ENCODE measurements at places on chromosomes 7 and 10.

DNA sequence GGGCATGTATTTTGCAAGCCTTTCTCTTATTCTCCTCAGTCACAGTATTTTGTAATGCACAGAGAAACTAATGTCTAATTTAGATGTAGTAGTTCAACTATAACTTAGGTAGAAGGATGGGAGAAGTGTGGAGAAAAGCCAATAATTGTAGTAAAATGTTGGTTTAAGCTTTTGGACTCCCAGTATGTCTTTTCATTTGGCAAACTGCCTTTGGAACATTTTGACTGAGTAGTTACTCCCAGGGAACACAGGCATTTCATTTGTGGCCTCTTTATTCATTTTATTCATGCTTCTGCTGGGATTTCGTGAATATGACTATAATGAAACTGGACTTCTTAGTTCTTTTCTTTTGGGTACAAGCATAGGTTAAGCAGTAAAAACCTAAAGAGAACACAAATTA, 79.0 kb downstream of the EXOC4 start:
- DNase-seq, result no peak

DNA sequence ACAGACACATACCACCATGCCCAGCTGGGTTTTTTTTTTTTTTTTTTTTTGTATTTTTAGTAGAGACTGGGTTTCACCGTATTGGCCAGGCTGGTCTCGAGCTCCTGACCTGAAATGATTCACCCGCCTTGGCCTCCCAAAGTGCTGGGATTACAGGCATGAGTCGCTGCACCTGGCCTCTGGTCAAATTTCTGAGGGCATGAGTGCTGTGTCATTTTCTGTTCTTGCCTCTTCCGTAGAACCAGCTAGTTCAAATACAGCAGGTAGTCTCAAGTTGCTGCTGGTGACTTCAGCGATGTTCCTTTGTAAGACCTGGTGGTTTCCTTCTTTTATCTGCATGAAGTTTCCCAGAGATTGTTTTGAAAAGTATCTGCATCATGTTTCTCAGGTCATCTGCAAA, 134.8 kb upstream of the SHH start:
- DNase-seq, result no peak

DNA sequence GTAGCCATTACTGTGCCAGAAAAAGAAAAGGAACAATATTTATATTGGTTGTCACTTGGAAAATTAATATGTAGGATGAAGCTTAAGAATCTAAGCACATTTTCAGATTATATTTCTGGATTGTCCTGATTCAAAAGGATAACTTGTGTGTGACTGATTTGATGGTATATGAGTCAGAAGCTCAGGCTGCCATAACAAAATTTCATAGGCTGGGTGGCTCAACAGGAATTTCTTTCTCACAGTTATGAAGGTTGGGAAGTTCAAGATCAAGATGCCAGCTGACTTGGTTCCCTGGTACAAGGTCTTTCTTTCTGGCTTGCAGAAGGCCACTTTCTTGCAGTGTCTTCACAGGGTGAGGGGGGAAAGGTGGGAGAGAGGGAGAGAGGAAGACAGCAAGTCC, 108.5 kb downstream of the ST7 start:
- DNase-seq, result no peak

DNA sequence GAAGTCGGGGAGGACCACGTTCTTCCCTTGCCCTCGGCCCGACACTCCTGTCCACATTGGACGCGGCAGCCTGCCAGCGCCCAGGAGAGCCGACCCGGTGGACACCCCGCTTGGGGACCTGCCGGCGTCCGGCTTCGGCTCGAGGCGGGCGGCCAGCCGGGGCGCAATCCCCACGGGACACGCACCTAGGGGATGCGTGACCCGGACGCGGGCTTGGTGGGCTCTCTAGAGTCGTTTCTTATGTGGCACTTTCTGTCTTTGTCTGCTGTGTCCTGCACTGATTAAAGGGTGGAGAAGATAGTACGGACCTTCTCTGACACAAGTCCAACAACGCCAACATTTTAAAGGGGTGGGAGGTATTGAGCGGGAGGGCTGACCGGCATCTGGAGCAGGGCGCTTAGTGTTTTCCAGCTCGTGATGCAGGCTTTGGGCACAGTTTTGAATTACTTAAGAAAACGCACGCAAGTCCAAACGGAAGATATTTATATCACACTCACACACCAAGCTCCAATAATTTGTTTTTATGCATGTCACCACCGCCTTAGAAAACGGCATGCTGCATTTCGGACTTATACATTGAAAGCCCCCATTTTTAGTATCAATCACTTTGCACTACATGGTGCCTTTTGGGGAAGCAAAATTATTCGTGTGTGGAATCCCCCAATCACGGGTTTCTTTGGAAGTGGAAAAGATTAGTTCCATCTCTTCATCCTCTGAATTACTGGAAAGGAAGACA, 3.9 kb upstream of the SPAG6 start:
- DNase-seq, result no peak

- no peak for DNase-seq
Observed at GRCh38 chr10:75295868-75296441, 60.2 kb upstream of the COMTD1 start.

DNA sequence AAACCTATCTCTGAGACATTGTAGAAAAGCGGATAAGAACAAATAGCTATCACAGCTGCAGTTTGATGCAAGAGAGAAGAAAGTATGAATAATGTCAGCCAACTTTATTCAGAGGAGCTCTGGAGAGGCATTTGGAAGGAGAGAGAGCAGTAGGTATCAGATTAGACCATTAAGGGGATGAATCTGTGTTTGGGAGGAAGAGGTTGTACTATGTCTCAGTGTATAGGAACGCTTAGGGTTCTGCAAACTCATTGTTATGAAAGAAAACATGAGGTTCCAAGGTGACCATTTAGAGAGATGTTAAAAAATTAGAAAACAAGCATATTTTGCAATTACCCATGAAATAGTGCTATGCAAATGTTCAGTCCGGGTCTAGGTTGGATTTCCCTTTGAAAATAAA, 207.5 kb upstream of the GNAI1 start:
- no peak for DNase-seq

DNA sequence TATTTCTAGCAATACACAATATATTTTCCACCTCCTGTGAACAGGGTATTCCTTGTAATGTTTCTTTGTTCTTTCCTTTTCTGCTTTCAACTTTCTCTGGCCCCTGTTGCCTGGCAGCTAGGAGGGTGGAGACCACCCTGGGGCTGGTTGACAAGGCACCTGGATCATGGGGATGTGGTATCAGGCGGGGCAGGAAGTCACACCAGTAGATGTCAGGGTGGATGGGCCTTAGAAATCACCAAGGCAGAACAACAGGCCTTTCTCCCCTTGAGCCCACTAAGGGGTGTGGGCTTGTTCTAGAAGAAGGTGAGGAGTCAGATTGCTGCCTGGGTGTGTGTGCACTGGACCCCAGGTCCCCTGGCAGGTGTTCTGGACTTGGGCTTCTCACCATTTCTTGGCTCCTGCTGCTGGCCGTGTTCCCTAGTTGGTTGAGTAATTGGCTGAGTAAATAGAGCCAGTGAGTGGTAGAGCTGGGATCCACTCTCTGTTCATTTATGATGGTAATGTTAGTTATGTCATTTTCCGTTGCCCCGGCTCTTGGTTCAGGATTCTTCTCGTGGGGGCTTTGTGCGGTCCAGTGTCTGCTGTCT, 24.9 kb downstream of the ZNF783 start:
- no peak for DNase-seq

DNA sequence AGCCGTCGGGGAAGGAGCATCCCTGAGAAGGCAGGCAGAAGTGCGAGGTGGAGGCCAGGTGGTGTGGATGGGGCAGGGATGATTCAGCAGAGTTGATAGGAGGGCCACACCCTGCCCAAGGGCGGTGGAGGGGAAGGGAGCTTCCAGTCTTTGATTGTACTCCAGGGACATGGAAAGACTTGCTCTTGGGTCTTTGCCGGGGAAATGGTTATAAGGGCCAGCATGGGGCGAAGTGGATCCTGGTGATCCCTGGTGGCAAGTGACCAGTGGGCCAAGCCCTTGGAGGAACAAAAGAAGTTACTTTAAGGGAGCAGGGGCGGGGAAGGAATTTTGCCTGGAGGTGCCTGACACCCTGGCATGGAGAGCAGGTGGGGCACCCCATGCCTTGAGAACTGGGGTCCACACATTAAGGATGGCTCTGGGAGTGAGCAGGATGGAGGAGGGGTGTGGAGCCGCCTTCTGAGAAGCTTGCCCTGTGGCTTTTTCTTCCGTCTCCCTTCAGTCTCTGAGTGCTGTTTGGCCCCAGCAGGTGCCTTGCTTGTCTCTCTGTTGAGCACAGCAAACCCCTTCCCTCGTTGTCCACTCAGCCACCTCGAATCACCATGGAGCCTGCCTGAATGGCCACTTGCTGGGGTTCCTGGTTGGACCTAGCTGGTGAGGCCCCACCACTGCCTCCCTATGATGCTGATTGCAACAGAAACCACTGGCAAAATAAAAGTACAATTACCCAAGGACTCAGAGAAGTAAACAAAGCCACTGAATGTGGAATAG, 83.9 kb downstream of the RAMP3 start:
- DNase-seq, result no peak

DNA sequence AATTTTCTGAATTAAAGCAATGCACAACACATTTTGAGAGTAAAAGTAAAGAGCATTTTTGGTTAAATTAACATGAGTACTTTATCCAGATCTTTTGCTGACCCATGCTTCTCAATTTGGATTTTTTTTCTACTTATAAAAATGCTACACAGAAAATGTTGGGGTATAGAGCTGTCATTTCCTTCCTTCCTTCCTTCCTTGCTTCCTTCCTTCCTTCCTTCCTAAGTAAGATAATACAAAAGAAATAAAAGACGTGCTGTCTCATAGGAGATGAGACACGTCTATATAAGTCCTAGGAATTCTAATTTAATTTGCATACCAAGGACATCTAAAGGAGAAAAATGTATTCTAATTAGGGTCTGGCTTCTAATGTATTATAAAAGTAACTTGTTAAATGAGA, 31.0 kb upstream of the CAV2 start:
- no peak for DNase-seq

- DNase-seq, result no peak
Observed at GRCh38 chr7:69862413-69863064, 264.3 kb downstream of the AUTS2 start.

GRCh38 chr10:112805701-112806100, 144.3 kb upstream of the TCF7L2 start:
- DNase-seq, result no peak

GRCh38 chr7:126303926-126304325, 948.8 kb downstream of the GRM8 start:
- DNase-seq, result no peak

DNA sequence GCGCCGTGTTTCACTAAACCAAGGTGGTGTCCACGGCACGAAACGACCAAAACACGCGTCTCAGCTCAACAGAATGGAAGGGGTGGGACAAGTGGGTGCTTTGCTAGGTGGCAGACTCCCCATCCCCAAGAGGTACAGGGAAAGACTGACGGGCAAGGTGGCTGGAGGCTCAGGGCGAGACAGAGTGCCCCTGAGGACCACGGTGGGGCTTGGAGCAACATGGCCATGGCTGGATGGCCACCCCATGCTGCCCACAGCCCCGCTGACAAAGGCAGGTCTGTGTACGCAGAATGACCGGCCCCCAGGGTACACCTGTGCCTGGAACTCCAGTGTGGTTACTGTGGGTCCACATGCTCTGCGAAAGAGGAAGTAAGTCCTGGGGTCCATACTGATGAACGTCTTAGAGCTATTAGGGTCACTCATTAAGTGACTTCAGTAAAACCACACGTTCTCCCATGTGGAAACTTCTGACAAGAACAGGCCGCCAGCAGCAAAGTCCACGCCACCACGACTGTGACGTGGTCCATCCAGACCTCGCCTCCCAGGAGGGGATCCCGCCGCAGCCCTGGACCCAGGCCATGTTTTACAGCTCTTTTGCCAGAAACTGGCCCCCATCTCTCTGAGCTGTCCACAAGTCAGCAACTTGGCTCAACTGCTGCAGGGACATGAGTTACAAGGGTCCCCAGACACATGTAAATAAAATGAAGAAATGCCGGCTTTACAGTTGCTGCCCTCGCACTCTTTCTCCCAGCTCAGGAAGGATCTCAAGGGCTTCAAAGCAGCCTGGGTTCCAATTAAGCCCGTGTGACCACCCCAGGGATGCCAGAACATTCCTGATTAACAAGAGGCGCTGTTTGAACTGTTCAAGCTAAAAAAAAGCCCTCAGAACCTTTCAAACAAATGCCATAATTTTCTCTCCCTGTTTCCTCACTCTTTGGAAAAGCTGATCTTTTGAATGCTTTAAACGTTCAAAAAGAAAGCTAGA, 66.8 kb downstream of the MAD1L1 start:
- no peak for DNase-seq

DNA sequence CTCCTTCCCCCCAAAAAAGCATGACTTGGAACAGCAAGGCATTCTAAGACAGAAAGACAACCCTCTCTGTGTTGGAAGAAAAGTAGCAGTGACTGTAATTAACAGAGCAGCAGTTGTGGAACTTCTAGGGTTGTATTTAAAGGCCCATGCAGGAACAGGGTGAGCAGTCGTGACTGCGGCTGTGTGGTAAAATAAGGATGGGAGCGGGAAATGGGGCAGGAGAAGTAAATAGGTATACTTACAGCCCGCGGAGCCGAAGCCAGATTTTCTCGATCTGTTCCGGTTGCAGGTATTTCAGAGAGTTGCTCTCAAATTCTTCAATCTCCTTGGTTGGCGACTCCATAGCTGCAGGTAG, 179 bp downstream of the PDE1C start:
- no peak for DNase-seq

GRCh38 chr7:44112997-44113763, 9.0 kb downstream of the AEBP1 start:
- DNase-seq, result no peak

DNA sequence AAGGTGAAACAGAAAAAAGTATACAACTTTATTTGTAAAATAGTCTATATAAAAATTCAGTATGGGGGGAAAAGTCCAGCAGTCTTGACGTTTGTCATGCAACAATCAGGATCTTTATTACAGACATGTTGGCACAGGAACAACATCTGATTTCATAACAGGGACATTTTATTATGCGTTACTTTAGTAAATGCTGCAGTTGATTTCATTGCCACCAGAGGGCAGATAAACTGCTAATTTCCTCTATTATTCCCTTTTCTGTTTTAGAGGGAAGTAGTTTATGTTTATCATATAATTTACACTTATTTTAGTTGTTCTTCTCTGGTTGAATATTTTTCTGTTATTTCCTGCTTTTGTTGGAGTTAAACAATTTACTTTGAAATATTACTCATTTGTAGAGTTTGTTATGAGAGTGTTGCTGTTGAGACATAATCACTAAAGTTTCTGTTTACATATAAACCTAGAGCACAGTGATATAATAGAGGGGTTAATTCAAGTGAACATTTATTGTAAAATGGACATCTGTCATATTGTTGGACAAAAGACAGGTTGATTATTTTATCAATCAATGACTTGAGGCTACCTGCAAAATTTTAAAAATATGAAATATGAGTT, 3.3 kb downstream of the PLXDC2 start:
- DNase-seq, result no peak

DNA sequence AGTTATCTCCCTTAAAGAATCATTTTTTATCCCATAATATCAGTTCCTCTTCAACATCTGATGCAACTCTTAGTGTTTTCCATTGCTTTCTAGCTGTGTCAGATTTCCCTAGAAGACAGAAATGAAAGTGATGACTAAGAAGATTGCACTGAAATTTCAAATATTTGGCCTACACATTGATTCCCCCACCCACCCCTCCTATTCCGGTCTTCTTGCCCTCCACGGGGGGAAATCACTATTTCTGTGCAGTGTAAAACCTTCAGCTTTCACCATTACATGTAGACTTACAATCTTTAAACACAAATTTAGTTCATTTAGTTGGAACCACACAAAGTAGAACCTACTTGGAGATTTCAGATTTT, 63.7 kb upstream of the IL6 start:
- DNase-seq, result no peak

Measured in stimulated activated CD8-positive, alpha-beta memory T cell treated with anti-CD3 and anti-CD28 coated beads, Interleukin-4, amount 100 ng/mL, for 4 hours (primary cell).